Stimulated activated CD4-positive, alpha-beta T cell treated with anti-CD3 and anti-CD28 coated beads, Interleukin-4, amount 100 ng/mL, for 24 hours (primary cell): ENCODE measurements at places on chromosomes 6 and 20.

GRCh38 chr20:62523473-62524203 lies 47.8 kb upstream of the GATA5 start:
- peak; percentile 77 for DNase-seq

DNA sequence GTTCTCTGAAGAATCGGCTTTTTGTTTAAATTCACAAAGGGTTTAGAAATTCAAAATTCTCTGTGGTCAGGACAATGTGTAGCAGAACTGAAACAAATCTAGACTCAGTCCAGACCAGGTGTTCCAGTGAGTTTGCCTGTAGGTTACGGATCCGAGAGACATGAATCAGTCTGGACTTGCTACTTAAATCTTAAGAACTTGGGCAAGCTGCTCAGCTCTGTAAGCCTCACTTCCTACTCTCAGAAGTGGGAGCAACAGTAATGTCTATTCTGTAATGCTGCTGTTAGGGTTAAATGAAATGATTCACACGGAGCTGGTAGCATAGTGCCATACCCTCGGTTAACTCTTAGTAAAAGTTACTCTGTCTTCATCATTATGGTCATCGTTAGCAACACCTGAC lies 37.7 kb downstream of the HECA start:
- no peak for DNase-seq

GRCh38 chr6:52293067-52293466 lies 8.5 kb upstream of the MCM3 start:
- no peak for DNase-seq

- no peak for DNase-seq
These were observed 18.1 kb downstream of the PDRG1 start for GRCh38 chr20:31933698-31934097.

- no peak for DNase-seq
These were observed 249.2 kb downstream of the CDC5L start for GRCh38 chr6:44636561-44637248.

GRCh38 chr6:4316867-4317400 lies 181.6 kb upstream of the ECI2 start:
- DNase-seq = no peak

- DNase-seq = no peak
These were observed 10.8 kb downstream of the STX16 start for GRCh38 chr20:58661598-58662473.

- no peak for DNase-seq
These were observed 460.9 kb upstream of the SULF2 start for GRCh38 chr20:48246061-48246790.

- DNase-seq = no peak
These were observed 103.8 kb downstream of the KHDC1L start for GRCh38 chr6:73121421-73121993.

DNA sequence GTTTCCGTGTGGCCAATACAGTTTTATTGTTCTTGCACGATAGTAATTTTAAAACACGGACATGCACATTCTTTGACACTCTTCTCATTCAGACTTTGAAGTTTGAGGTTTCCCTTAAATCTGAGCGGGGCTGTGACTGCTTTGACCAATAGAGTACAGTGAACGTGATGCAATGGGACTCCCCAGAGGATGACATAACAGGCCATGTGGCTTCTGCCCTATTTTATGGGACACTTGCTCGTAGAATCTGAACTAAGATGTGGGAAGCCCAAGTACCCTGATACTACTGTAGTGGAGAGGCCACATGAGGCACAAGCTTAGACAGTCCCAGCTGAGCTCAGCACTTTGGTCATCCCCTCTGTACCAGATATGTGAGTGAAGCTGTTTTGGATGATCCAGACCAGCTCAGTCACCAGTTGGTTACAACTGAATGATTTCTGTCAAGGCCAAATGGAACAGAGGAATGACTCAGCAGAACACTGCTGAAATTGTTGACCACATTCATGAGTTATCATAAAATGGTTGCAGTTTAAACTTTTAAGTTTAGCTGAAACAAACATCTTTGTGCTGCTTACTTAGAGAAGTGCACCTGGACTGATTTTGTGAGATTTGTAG lies 279.4 kb downstream of the RFPL4B start:
- no peak for DNase-seq

DNA sequence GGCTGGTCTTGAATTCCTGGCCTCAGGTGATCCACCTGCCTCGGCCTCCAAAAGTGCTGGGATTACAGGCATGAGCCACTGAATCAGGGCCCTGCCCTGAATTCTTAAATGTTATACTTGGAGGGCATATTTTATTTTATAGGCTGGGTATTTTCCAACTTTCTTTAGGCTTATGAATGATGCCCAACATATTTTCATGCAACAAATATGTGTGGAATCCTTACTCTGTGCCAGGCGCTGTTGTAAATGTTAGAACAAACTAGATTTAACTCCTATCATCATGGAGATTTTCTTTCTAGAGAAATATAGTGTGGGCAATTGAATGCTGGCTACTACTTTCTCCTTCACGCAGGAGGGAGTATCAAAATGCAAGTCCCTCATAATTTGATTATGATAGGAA lies 71.2 kb downstream of the SAMD5 start:
- DNase-seq = no peak

DNA sequence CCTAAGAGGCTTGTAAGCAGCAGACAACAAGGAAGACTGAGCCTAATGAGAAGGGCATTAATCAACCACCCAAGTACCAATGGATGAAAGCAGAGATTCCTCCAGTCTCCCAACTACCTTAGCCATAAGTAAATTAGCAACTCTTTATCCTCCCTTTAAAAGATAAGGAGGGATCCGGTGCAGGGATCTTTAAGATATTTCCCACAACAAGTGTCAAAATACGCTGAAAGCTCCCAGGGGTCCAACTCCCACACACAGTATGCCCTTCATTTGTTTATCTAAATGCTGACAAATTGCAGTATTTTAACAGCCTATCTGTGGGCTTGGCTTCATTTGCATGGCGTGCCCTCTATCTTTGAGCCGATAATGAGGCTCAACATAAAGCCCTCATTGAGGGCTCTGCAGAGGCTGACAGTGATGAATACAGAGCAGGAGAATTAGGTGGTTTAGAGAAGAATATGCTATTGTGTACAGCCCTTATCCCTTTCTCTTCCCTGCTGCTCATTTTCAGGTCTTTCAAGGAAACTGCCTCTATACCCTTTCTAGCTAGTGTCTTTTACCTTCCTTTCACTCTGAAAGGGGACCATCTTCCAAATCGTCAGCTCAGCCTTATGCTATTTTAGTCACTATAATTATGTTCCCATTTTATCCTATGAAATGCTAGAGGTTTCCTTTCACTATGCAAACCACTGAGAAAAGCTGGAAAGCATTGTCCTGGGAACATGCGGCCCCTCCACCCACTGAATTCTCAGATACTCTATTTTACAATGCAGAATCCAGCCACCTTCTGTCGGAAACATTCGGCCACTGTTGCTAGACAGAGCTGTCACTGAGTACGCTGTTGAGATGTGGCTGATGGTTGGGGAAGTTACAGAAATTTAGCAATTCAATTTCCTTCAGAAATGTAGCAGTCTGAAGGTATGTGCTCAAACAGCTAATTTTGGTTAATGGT lies 575.2 kb upstream of the JAG1 start:
- no peak for DNase-seq

DNA sequence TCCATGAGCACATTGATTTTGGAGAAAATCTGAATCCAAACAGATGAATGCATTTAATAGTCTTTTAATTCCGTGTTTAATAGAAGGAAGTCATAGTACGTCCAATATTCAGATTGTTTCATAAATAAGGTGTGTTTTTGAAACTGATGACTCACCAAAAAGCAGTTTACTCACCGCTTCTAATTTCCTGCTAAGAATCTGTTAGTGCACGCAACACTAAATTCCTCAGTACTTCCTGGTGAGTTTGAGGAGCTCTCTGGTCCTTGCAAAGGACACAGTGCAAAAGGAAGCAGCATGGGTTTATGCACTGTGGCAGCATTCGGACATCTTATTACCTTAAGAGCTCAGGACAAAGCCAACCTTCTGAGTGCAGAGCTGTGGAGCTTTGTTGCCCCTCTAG lies 2.3 kb upstream of the ADGRF1 start:
- no peak for DNase-seq

GRCh38 chr20:37111926-37112455 lies 16.2 kb upstream of the RBL1 start:
- DNase-seq = no peak

GRCh38 chr20:4375881-4376280 lies 345.8 kb upstream of the PRND start:
- DNase-seq = no peak

DNA sequence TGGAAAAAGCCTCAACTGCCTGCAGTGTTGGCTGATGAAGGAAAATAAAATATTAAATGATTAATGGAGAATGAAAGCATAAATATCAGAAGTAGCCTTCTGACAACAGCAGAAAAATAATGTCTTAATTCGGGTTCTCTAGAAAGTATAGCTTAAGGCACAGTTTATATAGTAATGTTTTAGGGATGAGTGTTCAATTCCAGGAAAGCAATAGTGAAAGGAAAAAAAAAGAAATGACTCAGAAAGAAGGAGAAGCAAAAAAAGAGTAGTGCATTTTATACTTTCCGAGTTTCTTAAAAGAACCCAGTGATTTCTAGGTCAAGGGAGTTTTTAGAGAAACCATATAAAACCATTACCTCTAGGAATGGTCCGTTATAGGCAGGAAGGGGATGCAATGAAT lies 137.3 kb downstream of the HTR1B start:
- DNase-seq = no peak

- DNase-seq = no peak
These were observed 113.2 kb downstream of the CEBPB start for GRCh38 chr20:50303573-50304500.

GRCh38 chr6:38774929-38775707 lies 60.0 kb downstream of the DNAH8 start:
- DNase-seq = no peak

DNA sequence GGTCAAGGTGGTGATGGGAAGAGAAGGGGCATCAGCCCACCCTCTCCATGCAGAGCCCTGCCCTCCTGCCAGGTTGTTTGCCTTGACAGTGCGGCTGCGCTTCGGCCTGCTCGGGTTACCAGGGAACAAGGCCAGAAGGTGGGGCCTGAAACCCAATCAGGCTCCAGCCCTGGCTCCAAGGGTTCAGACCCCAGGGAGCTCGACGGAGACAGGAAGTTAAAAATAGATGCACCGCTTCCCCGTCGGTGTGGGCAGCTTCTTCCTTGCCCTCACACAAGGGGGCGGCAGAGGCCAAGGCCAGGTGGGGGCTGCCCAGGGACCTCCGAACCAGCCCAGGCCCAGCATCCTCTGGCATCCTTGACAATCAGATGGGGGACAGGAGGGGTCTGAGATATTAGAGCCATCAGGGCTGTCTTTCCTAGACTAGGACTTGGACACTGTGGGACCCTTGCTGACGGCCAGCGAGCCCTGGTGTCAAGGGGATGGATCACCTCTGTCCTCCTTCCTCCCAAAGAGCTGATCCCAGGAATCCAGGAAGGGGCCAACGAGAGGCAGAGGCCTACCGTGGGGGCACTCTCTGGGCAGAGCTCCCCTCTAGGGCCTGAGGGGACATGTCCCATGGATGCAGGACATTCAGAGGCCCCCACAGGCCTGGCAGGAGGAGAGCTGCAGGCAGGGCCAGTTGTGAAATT lies 65.2 kb downstream of the RIPOR3 start:
- DNase-seq = peak; percentile 29

DNA sequence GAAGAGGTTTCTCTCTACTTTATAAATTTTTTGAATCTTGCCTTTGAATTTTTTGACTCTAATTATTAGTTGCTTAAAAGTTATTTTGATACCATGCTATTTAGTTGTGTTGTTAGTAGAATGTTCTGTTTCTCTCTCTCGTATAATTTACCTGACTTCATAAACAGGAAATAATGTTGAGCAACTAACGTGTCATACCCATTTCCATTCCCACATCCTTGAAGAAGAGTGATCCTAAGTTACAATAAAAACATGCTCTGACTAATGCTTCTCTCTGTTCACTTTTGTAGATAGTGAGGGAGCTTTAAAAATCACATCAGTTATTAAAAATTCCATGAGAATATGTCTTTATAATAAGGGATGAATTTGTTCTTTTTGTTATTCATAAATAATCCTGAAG lies 69.7 kb downstream of the SAMD5 start:
- DNase-seq = no peak

GRCh38 chr20:52399352-52399751 lies 207.8 kb upstream of the ZFP64 start:
- no peak for DNase-seq

- DNase-seq = no peak
These were observed 47.5 kb upstream of the ADGRF5 start for GRCh38 chr6:46969206-46969605.

DNA sequence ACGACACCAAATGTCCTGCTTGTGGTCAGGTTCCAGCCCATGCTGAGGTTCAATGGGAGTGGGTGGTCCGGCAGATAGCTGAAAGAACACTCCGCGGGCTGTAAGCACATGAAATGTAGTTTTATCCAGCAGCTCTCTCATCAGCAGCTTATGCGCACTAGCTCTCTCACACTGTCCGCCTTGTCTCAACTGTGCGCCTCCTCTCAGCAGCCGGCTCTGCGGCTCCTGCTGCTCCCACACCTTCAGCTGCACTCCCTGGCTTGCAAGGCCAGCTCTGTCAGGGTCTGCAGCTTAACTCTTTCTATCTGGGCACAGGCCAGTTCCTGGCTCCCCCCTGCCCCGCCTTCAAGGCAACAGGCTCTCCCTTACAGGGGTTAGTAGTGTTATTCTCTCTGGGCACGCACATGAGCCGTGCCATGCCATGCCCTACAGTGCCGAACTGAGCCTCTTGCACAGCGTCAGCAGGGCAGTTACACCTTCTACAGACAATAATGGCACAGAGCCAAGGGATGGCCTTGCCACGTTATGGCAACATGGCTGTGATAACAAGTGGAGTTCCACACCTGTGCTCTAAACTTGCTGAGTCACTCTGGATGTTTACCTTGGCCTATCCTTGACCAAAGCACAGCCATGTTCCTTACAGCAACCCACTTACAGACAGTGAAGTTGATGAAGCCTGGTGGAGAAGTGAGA lies 84.0 kb upstream of the LRFN2 start:
- DNase-seq = no peak

DNA sequence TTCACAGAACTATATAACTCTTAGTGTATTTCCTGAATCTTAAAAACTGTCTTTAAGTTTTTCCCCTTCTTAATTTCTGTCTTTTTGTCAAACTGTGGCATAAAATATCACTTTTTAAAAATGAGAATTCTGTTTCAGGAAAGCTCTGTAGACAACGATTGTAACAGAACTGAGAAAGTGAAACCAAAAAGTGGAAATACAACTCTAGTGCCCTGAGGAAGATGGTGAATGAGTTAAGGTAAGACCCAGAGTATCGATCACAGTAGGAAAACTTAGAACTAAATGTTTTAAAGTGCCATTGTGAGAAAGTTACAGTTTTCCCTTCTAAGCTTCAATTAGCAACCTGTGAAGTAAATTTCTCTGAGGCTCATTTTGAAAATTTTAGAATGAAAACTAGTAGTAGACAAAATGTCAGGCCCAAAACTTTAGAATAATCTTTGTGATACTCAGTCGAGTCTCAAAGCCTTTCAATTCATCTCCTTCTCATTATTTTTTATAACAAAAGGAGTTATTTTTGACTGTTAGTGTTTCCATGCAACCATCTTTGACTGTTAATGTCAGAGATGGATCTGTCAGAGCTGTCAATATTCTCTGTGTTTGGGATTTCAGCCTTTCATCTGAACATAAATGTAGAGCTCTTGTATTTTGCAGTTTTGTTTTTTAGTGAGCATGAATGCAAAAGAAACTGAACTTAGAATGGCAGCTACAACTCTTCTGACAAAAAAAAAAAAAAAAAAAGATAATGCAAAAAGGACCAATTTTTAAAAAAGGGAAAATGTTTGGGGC lies 19.0 kb upstream of the TRDN start:
- DNase-seq = no peak

- DNase-seq = peak; percentile 36
These were observed 550.5 kb upstream of the MARCKS start for GRCh38 chr6:113306552-113307145.
